Upper lobe of left lung (tissue), 6 donors: ENCODE measurements at places on chromosomes 16 and 17. TPM values are rescaled to one million over a fixed set of nuclear protein-coding genes. Genes with fewer than 3 reads are reported as not detected.
A peak's percentile ranks its signal among the peaks of the same experiment; 100 is the strongest.

DNA sequence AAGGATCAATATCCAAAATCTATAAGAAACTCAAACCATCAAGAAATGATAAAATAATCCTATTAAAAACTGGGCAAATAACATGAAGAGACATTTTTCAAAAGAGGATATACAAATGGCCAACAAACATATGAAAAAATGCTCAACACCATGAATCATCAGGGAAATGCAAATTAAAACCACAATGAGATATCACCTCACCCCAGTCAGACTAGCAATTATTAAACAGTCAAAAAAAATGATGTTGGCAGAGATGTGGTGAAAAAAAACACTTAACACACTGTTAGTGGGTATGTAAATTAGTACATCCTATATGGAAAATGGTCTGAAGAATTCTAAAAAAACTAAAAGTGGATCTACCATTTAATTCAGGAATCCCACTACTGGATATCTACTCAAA lies 379.0 kb upstream of the SOX9 start:
- no peak for DNase-seq
- no peaks in the 10 kb centered on the region for H3K27me3 ChIP-seq
- H3K27ac ChIP-seq: no peak overlapping the region
- no peaks in the 10 kb centered on the region for H3K4me1 ChIP-seq

- no peaks in the 10 kb centered on the region for H3K27me3 ChIP-seq
- H3K27ac ChIP-seq: peak overlapping the region; percentile 49
- H3K36me3 ChIP-seq: peaks cover 13% of the 10 kb centered on the region
- no peak for DNase-seq
Measured at GRCh38 chr16:27254262-27254811, 14.2 kb downstream of the NSMCE1 start.

Gene SPAG9
- total RNA-seq: 87.5 TPM

Gene TP53TG3
- total RNA-seq: not detected

Gene SGCA
- 16.9 TPM for total RNA-seq

- no peaks in the 10 kb centered on the region for H3K4me1 ChIP-seq
- no peak for DNase-seq
Measured at GRCh38 chr16:85998868-85999729, 100.1 kb downstream of the IRF8 start.

DNA sequence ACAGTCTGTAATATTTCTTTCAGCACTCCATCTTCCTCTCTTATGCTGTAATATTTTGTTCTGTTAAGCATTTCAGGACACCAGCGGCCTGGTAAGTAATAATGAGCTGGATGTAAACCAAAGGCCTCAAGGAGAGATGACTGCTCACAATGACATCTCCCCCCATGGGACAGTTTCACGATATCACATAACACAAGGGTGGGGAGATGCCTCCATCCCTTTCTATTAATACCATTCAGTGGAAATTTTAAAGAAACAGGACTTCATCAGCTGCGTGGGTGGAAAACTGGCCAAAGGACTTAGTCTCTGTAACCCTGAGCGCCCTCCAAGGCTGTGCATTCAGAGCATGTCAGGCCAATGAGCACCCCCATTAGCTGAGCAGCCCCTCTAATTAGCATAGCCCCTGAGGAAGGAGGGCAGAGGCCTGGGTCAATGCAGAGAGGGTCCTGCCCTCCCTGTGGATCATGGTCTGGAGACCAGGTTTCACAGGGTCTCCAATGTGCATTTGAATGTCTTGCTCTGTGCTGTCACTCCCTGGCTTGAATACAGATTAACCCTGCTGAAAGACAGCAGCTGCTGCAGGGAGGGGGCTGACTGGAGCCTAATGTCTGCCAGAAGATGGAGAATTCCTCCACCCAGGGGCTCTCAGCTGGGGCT lies 156.4 kb downstream of the HS3ST2 start:
- no peaks in the 10 kb centered on the region for H3K4me1 ChIP-seq
- no peaks in the 10 kb centered on the region for H3K36me3 ChIP-seq

DNA sequence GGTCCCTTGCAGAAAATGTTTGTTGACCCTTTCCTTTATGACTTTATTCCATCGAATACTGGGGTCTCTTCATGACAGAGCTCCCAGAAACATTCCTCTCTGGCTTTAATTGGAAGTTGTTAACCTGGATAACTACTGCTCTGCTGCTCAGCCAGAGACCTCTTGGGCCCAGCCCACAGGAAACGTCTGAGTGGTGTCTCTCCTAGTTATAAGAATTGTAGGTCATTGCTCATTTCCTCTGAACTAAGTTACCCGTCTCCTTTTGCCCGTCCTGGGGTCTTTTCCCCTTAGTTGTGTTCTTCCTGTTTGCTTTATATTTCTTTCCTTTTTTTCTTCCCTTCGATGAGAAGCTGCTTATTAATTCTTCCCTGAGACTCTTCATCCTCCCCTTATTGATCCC lies 9.0 kb downstream of the MAP2K6 start:
- no peak overlapping the region for H3K4me3 ChIP-seq
- H3K27me3 ChIP-seq: no peaks in the 10 kb centered on the region
- H3K27ac ChIP-seq: no peak overlapping the region
- no peaks in the 10 kb centered on the region for H3K4me1 ChIP-seq
- no peaks in the 10 kb centered on the region for H3K36me3 ChIP-seq
- DNase-seq: no peak
